ENCODE measurements at places on chromosomes 3 and 15.
A peak's percentile ranks its signal among the peaks of the same experiment; 100 is the strongest.

- DNase-seq: no peak
Measured at GRCh38 chr3:126541628-126542339, 16.9 kb downstream of the C3orf22 start.

DNA sequence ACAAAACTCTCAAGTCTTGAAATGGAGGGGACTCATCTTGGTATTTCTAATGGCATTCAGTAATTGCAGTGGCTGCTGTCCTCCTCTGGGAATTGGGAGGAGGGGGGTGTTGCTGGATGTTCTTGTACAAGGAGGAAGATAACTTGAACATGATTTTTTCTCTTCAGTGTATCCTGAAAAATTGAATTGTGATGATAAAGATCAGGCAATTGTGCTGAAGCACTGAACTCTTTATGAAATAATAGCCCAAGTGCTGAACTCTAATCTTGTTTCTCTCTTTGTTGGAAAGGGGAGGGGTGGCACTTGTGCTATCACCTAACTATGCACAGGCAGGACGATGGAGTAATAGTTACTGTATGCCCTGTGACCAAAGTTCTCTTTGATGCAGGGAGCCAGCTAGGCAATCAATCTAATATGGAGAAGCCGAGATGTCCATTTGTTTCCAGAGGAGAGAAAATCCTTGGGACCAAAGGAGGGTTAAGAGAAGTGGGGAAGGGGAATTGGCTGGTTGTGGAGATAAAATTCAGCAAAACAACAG lies 68.1 kb upstream of the ATP2C1 start:
- no peak for DNase-seq

GRCh38 chr3:128996200-128996599 lies 2.3 kb upstream of the CFAP92 start:
- no peak for DNase-seq

GRCh38 chr15:31389576-31389975 lies 62.9 kb downstream of the KLF13 start:
- DNase-seq: no peak

- no peak for DNase-seq
Measured at GRCh38 chr3:197514786-197515355, 40.9 kb downstream of the BDH1 start.

DNA sequence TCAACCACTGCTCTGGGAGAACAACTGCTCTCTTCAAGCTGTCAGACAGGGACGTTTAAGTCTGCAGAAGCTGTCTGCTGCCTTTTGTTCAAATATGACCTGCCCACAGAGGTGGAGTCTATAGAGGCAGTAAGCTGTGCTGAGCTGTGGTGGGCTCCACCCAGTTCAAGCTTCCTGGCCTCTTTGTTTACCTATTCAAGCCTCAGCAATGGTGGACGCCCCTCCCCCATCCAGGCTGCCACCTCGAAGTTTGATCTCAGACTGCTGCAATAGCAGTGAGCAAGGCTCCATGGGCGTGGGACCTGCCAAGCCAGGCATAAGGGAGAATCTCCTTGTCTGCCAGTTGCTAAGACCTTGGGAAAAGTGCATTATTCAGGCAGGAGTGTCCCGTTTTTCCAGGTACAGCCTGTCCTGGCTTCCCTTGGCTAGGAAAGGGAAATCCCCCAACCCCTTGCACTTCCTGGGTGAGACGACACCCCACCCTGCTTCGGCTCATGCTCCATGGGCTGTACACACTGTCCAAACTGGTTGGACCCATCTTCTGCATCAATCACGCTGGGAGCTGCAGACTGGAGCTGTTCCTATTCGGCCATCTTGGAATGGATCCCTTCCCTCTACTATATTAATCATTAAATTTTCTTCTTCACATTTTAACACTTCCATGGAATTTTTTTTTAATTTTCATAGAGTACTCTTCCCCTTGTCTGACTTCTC lies 167.0 kb upstream of the UBE2E2 start:
- no peak for DNase-seq

- DNase-seq: no peak
Measured at GRCh38 chr15:76492538-76492937, 156.0 kb downstream of the ISL2 start.

GRCh38 chr15:68646156-68646555 lies 67.4 kb downstream of the CORO2B start:
- no peak for DNase-seq

- no peak for DNase-seq
Measured at GRCh38 chr3:149385617-149386298, 8.3 kb upstream of the TM4SF1 start.

- DNase-seq: no peak
Measured at GRCh38 chr3:46936733-46937250, 39.8 kb downstream of the CCDC12 start.

DNA sequence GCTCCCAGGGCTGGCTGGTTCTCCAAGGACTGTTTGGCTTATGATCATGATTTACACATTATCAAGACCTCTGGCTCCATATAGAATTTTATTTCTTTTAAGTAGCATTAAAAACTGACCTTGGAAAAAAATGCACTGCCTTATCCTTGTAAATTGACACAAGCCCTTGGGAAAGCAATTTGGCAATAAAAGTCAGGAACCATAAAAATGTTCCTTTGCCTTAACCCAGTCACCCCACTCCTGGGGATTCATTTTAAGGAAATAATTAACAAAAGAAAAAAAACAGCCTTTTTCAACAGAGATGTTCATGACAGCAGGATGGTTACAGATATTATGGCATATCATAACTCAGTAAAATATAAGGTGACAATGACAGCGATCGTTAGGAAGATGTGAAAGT lies 51.6 kb upstream of the NR2E3 start:
- DNase-seq: no peak

GRCh38 chr3:107861904-107862303 lies 228.9 kb downstream of the CD47 start:
- no peak for DNase-seq

- no peak for DNase-seq
Measured at GRCh38 chr3:75951941-75952340, 166.6 kb upstream of the ZNF717 start.

DNA sequence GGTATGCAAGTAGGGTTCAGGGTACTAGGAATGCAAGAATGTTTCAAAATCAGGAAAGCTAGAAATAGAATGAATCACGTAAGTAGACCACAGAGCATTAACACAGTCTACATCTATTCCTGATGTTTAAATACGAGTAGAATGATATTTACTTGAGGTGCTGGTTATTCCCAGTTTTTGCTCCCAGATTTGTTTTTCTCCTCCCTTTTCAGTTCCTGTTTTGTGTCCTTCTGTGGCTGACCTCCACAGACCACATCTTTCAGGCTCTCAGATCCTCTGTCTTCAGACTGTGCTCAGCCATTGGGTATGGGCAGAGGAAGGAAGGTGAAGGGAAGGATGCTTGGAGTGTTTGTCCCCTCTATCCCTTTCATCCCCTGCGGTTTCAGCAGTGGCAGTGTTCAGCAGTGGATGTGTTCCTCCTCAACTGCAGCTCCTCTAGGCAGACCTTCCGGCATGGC lies 276.6 kb downstream of the ZNF621 start:
- peak; percentile 38 for DNase-seq

DNA sequence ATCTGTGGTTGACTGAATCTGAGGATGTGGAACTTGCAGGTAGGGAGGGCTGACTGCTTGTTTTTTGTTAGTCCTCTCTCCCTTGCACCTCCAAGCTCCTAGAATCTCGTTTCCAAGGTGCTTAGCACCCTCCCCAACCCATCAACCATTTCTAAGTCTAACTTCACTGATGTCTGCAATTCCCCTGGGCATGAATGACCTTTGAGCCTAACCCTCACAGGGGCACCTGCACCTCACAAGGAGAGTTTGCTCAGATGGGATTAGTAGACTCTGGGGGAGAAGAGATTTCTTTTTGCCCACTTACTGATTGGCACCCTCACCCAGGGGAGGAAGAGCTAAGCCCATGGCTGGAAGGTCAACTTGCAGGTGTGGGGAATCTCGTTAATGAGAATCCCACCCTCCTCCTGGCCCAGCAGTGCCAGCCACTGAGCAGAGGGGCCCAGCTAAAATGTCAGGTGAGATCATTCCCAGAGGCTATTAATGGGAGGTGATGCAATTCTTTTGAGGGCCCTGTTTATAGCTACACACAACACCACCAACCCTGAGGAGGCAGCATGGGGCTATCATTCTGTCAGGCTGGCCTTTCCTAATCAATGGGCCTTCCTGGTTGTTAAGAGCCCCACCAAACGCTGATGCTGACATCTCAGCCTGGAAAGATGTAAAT lies 81.6 kb upstream of the HERC1 start:
- DNase-seq: no peak
